ENCODE measurements at places on chromosomes 7 and 10.

DNA sequence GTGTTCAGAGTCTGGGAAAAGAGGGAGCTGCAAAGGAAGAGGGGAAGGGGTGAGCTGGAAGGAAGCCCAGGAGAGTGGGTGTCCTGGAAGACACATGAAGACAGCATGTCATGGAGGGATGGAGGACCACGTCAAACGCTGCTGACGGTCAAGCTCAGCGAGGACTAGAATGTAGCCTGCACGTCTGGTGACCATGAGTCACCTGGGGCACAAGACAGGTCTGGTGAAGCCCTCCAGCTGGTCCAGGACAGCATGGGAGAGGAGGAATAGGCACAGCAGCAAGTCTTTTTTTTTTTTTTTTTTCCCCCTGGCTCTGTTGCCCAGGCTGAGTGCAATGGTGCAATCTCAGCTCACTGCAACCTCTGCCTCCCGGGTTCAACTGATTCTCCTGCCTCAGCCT, 19.6 kb upstream of the AMZ1 start:
- DNase-seq: no peak

GRCh38 chr10:129165076-129165720, 301.8 kb upstream of the MGMT start:
- no peak for DNase-seq

- no peak for DNase-seq
Observed at GRCh38 chr7:22204312-22204711, 152.6 kb downstream of the RAPGEF5 start.

DNA sequence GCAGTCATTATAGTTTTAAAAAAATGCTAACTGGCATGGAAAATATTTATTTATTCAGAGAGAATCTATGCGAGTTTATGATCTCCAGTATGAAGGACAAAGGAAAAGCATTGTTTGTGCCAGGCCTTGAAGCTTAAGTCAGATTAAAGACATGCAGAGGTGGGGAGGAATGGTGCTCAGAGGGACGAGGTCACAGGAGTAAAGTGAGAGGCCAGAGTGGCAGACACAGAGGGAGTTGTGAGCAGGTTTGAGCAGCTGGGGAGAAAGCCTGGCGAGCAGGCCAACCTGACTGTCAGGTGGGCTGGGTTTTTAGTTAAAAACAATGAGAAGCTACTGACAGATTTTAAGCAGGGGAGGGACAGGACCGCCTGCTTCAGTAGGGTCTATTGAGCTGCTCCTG, 6.8 kb upstream of the CCNY start:
- DNase-seq: no peak

DNA sequence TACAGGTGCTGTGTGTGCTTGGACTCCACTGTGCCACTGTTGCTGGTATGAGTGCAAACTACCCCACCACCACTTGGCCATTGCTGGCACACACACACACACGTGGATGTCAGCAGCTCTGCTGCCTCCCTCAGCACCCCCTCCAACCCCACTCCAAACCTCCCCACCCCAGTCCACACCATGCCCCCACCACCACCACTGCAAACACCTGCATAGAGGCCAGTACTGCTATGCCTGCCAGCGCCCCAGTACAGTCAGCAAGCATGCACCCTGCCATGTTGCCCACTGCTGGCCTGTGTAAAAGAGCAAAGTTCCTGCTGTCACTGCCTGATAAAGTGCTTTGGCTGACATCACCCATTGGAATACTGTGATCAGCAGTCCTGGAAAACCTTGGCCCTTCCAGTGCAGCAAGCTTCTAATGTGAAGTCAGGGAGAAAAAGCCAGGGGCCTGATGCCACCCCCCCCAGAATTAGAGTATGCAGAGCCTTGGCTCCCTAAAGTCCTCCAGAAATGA, 519.2 kb upstream of the PCDH15 start:
- DNase-seq: no peak

- no peak for DNase-seq
Observed at GRCh38 chr10:113100281-113100680, 150.2 kb downstream of the TCF7L2 start.

DNA sequence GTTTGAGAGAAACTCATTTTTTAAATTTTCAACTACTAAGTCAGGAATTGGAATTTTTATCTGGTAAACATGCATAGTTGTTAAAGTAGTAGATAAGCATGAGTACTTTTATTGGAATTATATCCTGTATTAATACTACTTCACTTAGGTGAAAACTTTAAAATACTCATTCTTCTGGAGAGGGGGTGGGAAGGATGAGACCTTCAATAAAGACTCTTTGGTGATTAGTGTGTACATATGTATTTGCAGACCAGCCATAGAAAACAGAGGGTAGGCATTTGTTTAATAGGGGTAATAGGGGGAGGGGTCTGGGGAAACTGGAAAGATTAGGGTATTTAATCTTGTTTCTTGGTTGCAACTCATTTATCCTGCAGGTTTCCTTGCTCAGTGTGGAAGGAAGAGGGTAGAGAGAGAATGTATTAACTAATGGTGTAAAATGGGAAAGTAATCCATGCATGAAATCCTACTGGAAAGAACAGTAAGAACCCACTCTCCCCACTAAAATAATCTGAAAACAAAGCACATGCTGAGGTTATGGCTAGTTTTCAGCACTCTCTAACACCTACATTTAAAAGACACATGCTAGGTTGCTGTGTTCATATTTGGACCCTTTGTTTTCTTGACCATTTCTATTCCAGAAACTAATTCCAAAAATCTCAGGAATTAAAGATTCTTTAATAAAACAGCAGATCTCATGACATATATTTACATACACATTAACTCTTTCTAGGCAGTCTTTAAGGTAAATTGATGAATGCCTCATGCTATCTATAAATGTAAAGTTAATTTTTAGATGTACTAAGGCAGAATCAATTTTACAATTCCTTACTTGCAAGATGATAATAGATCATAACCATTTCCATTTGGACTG, 6.2 kb upstream of the IGF2BP3 start:
- DNase-seq: no peak

- DNase-seq: no peak
Observed at GRCh38 chr7:84176716-84177115, 17.9 kb downstream of the SEMA3A start.

DNA sequence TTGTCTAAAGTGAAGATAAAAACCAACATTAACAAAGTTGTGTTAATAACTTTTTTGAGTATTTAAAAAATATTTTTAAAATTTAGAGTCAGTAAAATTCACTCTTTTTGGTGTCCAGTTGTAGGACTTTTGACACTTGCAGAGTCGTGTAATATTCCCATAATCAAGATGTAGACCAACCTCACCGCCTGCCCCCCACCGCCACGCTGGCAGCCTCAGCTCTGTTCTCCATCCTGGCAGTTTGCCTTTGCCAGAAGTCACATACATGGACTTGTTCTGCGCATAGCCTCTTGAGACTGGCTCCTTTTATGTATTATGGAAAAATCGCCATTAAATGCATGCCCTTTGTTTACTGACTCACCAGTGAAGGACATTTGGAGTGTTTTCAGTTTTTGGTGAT, 27.3 kb upstream of the SYCE1 start:
- no peak for DNase-seq

DNA sequence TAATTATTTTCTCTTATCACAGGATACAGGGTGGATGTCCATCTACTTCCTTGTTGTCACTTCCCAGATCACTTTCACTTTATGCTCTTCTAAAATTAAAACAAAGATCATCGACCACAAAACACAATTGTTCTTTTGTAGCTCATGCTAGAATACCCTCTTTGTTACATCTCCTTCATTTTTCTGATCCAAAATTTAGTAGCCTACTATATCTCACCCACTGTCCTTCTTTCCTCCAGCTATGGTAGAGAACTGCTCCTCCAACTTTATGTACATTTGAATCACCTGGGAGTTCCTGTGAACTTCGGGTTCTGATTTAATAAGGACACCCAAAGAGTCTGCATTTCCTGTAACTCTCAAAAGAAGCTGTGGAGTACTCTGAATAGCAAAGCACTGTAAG, 1.2 kb upstream of the AHR start:
- DNase-seq: no peak

DNA sequence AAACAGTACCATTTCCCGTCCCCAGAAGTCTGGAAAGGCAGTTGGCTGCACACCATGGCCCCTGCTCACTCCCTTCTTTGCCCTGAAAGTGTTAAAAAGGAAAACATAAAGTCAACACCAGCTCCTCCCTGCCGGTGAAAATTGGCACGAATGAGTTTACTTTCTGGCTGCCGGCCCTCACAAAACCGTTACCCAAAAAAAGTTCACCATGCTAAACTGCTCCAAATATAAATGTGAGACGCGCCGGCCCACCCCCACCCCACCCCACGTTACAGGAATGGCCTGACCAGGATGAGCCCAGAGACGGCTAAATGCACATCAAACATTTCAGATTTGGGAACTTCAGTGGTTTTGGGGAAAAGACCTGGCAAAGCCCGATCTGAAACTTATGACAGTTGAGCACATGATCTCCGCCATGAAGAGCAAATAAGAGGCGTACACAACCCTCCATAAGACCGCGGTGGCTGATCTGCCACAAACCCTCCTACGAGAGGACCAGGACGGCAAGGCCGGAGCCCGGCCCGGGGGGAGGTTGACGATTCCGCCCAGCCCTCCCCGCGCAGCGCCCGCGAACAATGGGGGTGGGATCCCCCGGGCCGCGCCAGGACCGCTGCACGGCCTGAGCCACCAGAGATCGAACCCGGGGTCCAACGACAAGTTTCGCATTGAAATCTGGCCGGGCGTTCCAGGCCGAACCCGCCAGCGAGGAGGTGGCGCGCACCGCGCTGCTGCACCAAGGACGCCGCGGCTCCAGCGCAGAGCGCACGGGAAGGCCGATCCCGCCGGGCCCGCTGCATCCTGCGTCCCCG, 952 bp downstream of the DIP2C start:
- no peak for DNase-seq

GRCh38 chr7:82172017-82172416, 271.6 kb downstream of the CACNA2D1 start:
- peak; percentile 2 for DNase-seq

DNA sequence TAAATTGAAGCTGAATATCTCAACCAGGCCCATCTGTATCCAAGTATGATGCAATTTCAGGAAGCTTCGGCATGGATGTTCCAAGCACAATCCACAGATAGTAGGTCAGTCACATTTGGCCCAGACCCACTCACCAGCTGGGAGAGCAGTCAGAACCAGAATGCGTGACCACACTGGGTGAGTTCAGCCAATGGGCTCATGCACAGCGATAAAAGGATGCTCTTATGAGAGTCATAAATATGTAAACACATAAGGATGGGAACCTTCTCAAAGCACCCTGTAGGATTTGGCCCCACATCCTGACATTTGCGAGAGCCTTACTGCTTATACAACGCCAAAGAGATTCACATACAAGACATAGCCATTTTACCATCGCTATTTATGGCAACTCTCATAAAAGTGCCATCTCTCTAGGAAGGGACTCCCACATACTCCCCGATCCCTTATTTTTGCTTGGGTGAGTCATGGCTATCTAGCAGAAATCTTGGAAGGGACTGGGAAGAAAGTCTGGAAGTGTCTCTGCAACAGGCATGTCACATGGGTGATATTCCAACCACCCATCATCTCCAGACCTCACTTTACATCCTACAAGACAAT, 3.0 kb downstream of the AFAP1L2 start:
- DNase-seq: no peak

GRCh38 chr10:112366992-112367391, 6.9 kb upstream of the ACSL5 start:
- no peak for DNase-seq

- no peak for DNase-seq
Observed at GRCh38 chr10:120945801-120946302, 94.7 kb downstream of the WDR11 start.

DNA sequence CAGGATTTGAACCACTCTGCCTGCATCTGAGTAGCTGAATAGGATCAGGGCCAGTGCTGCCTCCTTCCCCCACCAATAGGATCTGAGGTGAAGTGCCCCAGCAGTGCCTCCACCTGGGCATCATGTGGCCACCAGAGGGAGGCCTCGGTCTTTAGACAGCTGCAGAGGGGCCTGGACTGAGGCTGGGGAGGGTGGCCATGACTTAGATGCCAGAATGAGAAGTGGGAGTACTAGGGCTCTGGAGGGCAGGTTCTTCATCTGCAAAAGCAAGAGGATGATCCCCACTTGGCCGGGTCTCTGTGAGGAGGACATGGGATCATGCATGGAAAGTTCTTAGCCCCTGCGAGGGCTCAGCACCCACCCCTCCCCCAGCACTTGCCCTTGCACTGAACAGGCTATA, 56.9 kb downstream of the NEUROG3 start:
- DNase-seq: peak; percentile 45

- no peak for DNase-seq
Observed at GRCh38 chr7:33061282-33061937, 1.2 kb downstream of the NT5C3A start.

DNA sequence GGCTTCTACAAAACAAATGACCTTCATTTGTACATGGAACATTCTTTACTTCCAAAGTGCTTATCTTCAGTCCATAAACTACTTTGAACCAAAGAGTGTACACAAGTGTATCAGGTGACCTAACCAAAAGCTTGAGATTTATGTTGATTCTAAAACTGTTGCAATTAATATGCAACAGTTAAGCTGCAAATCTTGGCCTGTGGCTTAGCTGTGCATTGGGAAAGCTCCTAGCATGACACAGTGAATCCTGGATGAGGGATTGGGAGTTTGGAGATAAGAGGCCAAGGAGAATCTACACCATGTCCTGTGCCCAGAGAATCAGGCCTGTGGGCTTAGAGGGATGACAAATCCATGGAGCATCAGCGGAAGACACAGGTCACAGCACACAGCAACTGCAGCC, 105.2 kb upstream of the GSDME start:
- DNase-seq: no peak

DNA sequence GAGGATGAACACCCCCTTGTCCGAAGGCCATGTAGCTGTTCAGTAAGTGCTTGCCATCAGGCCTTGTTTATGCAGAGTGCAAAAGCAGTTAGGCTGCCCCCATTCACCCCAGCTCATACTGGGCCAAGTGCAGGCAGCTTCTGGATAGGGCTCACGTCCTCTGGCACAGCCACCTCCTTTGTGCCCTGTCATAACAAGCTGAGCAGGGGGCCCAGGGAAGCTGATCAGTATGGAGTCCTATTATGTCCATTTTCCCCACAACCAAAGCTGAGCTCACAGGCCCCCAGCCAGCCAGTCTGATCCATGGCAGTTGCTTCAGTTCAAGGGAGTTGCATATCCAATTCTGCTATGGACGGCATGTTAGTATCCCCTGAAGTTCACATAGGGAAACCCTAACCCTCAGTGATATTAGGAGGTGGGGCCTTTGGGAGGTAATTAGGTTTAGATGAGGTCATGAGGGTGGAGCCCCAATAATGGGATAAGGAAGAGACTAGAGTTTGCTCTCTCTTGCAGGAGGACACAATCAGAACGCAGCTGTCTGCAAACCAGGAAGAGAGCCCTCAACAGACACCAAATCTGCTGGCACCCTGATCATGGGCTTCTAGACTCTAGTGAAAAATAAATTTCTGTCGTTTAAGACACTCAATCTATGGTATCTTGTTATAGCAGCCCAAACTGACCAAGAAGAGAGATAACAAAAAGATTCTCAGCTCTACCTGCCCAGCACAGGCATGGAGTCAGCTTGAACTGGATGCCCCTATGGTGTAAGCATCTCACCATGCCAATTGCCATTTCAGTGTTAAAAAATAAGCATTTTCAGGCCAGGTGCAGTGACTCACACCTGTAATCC, 155.9 kb downstream of the FGFR2 start:
- DNase-seq: no peak

Measured in KBM-7 (cell line).